Fibroblast of villous mesenchyme (primary cell): ENCODE measurements at places on chromosomes 7 and 10.
A peak's percentile ranks its signal among the peaks of the same experiment; 100 is the strongest.

- no peak for DNase-seq
These were observed 38.8 kb upstream of the PDZD8 start for GRCh38 chr10:117413928-117414618.

DNA sequence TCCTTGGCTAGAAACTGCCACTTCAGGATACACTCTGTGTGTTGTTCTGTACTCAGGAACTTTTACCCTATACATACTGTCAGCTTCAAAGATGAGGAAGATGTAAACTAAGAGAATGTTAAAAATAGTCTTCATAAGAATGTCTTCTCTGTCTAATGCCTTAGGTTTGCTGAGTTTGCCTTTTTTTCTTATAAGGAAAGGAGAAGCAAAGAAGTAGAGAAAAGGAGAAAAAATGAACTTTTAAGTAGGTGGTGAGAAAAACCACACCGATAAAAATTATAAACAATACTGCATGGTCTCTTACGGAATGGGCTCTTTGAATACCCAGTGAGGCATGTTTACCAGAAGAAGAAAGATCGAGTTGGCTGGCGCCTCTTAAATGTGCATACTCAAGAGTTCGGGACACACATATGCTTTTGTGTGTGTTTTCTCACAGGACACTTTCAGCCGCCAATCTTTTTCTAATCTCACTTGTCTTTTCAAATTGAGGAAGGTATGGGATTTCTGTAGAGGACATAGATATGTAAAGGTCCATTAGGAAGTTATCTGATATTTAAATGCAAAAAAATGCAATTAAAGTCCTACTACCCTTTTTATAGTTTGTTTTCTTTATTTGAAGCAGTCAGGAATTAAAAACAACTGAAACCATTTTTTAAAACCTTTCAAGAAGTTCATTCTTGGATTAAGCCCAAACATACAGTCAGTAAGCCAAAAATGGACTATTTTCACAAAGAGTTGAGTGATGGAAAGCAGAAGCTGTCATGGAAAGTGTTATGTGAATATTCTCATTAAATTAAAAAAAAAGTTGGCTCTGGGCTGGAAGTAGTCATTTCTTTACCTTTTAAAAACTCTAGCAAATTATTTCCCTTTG, 100.6 kb upstream of the MDFIC start:
- peak; percentile 77 for DNase-seq

- peak; percentile 78 for DNase-seq
These were observed 263.4 kb downstream of the BICC1 start for GRCh38 chr10:58775960-58776567.

DNA sequence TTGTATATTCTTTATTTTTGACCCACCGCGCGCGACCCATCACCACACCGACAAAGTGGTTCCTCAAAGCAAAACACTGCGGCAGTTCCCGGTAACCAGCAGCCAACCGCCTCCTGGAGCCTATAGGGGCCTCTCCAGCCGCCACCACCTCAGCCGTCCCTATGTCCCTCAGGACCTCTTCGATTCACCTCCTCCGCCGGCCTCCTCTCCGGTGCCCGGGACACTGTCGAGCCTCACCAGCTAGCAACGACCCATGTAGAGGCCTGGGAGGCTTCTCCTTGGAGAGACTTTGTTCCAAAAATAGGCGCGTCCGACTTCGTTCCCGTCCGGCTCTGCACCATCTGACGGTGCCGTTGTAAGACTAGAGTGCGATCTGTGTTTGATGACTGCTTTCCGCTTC, 158.8 kb downstream of the HGF start:
- no peak for DNase-seq

- DNase-seq, result no peak
These were observed 118.9 kb downstream of the ITIH5 start for GRCh38 chr10:7547829-7548228.

DNA sequence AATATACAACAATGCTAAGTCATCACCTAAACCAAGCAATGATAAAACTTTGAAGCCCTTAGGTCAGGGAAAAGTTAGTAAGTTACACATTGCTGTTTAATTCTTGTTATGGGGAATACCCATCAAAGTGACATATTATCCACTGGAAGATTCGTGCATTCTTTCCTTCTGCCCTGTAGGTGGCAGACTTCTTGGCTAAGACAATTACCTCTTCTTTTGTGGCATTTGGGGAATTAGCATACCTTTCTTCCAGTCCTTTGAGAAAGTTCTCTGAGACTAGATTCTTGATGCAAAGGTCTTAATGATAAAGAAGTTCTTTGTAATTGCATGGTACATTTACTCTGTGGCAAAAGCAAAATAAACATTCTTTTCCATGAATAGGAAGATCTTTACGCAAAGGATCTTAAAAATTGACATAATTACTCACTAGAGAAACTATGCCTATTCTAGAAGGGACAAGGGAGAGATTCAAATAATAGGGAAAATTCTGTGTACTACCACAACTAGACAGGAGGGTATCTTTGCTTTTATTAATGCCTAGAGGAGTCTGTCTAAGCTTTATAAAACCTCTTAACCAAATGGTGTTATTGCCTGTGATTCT, 395.9 kb downstream of the GRM8 start:
- peak; percentile 0 for DNase-seq

DNA sequence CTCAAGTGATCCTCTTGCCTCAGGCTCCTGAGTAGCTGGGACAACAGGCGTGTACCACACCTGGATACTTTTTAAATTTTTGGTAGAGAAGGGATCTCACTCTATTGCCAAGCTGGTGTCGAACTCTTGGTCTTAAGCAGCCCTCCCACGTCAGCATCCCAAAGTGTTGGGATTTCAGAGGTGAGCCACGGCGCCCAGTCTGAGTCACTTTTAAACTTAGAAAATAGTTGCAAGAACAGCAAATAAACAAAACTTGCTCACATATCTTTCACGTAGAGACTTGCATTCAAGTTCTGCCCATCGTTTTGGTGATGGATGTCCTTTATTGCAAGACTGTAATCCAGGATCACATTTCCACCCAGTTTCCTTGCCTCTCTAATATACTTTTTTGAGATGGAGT, 16.6 kb downstream of the GTF2I start:
- no peak for DNase-seq

- no peak for DNase-seq
These were observed 117.8 kb downstream of the DYNC2I1 start for GRCh38 chr7:158973941-158974785.

DNA sequence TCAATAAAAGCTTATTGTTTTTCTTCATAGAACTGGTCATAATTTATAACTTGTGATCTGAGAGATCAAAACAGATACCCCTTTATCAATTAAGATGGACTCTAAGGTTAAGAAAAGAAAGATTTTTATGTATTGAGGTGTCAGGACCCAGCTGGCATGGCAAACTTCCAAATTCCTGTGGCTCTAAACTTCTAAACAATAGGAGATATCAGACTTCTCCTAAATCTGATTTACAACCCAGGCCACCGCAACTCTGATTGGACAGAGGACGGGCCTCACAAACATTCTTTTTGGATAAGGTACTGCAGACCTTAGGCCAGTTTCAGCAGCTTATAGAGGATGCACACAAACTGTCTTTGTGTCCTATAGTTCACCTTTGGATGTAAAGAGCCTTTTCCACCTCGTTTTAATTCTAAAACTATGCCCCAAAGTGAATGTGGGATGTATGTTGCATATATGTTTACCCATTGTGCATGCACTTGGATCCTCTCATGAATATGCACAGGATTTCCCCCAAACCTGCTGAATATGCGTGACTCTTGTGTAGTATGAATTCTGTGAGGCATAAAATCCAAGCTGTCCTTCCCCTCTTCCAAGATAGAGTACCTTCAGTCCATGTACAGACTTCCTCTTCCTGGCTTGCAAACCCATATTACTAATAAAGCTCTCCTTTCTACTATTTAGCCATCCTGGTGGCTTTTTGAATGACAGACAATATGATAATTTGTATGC, 69.0 kb downstream of the ELMO1 start:
- DNase-seq, result no peak
